ENCODE measurements at places on chromosomes 6 and 20. TPM values are rescaled to one million over a fixed set of nuclear protein-coding genes. Genes with fewer than 3 reads are reported as not detected.

DNA sequence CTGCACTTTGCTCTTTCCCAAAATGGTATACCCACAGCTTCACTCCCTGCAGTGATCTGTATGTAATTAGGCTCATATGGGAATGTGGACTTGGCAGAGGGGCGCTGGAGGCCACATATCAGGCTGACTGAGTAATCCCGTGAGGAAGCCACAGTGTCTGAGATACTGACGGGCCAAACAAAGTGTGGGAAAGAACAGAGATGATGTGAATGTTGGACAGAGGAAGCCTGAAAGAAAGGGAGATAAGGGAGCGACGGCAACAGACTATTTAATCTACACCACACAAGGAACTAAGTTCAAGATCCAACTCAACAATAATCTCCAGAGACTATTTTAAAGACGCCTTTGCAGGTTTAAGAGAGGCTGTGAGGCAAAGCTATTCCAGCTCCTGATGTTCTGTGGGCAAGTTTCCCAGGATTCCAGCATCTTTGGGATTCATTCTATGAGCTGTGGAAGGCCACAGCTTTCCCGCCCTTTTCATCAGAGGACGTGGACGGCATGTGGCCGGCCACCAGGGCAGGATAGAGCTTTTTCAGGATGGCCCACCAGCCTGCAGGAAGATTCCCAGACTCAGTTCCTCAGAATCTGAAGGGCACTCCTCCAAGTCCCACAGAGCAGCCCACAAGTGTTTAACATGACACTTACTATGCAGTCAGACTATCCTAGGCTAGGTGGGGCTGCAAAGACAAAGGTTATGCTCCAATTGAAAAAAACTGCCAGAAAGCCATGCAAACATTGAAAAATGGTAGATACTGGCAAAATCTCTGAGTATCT is 237.5 kb downstream of the ATXN1 start:
- no peaks in the 10 kb centered on the region for H3K27me3 ChIP-seq
- no peaks in the 10 kb centered on the region for H3K36me3 ChIP-seq
- peaks cover 14% of the 10 kb centered on the region for H3K4me1 ChIP-seq
- H3K27ac ChIP-seq = no peak overlapping the region

DNA sequence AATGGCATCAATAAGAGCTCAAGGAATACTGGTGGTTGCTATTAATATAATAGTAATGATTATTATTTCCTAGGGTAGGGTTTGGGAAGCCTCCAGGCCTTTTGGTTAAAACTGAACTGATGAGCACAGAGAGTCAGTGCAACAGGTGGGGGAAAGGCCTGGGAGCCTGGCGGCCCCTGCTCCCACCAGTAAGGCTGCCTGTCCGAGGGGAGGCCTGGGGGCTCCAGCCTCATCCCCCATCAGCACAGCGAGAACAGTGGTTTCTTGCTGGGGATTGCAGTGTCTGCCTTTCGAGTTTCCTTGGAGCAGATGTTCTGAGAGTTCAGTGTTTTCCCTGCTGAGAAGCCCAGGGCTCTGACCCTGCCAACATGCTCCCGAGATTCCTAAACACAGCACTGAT is 340.4 kb downstream of the CDH26 start:
- no peak overlapping the region for H3K27ac ChIP-seq
- no peaks in the 10 kb centered on the region for H3K36me3 ChIP-seq
- H3K4me3 ChIP-seq = no peak overlapping the region
- no peak for DNase-seq
- no peaks in the 10 kb centered on the region for H3K27me3 ChIP-seq

DNA sequence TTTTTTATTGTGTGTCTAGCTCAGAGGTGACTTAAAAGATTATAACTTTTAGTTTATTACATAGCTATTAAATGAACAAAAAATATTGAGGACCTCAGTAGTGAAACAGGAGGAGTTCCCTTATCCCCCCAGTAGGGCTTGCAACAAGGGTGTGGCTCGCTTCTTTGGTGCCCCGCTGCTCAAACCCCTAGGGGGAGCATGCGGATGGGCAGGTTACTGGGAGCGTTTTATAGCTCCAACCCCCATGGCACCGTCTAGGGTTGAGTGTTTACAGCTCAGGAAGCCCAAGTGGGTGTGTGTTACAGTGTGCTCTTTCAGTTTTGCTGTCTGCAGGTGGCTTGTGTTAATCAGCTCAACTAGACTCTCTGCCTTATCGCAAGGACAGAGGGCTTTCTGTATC is 1513.7 kb downstream of the GRIK2 start:
- no peaks in the 10 kb centered on the region for H3K4me1 ChIP-seq
- H3K36me3 ChIP-seq = no peaks in the 10 kb centered on the region
- H3K4me3 ChIP-seq = no peak overlapping the region
- H3K27ac ChIP-seq = no peak overlapping the region
- no peak for DNase-seq
- H3K27me3 ChIP-seq = no peaks in the 10 kb centered on the region

- no peak for DNase-seq
- H3K36me3 ChIP-seq = peaks cover 6% of the 10 kb centered on the region
- H3K27ac ChIP-seq = no peak overlapping the region
- no peaks in the 10 kb centered on the region for H3K27me3 ChIP-seq
Measured at GRCh38 chr6:5681480-5681879, 325.2 kb downstream of the NRN1 start.

- H3K4me1 ChIP-seq = no peaks in the 10 kb centered on the region
- no peak overlapping the region for H3K4me3 ChIP-seq
- no peak overlapping the region for H3K27ac ChIP-seq
- no peaks in the 10 kb centered on the region for H3K36me3 ChIP-seq
- DNase-seq = no peak
Measured at GRCh38 chr6:38976801-38977500, 71.6 kb upstream of the GLP1R start.

DNA sequence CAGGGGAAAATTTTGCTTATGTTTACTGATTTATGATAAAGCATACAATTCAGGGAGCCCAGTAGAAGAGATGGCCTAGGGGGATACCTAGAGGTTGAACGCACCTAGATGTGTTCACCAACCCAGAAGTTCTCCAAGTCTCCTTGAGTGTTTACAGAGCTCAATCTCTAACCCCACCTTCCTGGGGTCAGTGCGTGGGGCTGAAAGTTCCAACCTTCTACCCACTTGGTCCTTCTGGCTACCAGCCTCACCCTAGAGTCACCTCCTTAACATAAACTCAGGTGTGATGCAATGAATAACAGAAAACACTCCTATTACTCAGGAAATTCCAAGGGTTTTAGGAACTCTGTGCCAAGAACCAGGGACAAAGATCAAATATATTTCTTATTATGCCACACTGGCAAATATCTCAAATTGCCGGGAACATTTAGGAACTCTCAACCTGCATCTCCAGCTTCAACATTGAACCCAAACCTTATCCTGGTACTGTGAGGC is 26.4 kb downstream of the AFG1L start:
- no peaks in the 10 kb centered on the region for H3K36me3 ChIP-seq
- H3K27me3 ChIP-seq = no peaks in the 10 kb centered on the region
- H3K27ac ChIP-seq = no peak overlapping the region
- no peak for DNase-seq

GRCh38 chr20:54218470-54218869 is 10.6 kb downstream of the PFDN4 start:
- no peak overlapping the region for H3K27ac ChIP-seq
- H3K36me3 ChIP-seq = peaks cover 11% of the 10 kb centered on the region
- no peak overlapping the region for H3K4me3 ChIP-seq
- H3K27me3 ChIP-seq = no peaks in the 10 kb centered on the region
- DNase-seq = no peak

DNA sequence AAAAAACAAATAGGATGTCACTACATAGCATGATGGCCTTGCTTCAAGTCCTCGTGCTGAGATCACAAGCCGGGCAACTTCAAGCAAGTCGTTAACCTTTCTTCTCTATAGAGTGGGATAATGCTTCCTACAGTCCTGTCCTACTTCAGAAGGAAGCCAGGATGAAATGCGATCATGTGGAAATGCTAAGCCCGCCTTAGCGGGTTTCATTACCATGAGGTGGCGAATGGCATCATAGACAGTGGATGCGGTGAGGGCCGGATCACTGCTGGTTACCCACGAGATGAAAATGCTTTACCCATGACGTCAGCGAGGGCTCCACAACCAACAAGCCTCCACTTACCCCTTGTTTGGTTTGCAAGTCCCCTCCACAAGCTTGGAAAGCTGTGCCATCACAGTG is 206.4 kb downstream of the TBXT start:
- no peak overlapping the region for H3K27ac ChIP-seq
- H3K4me3 ChIP-seq = no peak overlapping the region
- peaks cover 4% of the 10 kb centered on the region for H3K4me1 ChIP-seq
- no peak for DNase-seq
- no peaks in the 10 kb centered on the region for H3K27me3 ChIP-seq

- H3K4me1 ChIP-seq = peaks cover 56% of the 10 kb centered on the region
- no peak for DNase-seq
- H3K36me3 ChIP-seq = peaks cover 9% of the 10 kb centered on the region
- H3K4me3 ChIP-seq = no peak overlapping the region
- no peaks in the 10 kb centered on the region for H3K27me3 ChIP-seq
Measured at GRCh38 chr6:157831018-157831369, 7.9 kb downstream of the SNX9 start.

- peaks cover 3% of the 10 kb centered on the region for H3K27me3 ChIP-seq
- H3K27ac ChIP-seq = no peak overlapping the region
- no peak overlapping the region for H3K4me3 ChIP-seq
- peaks cover 14% of the 10 kb centered on the region for H3K4me1 ChIP-seq
- DNase-seq = no peak
Measured at GRCh38 chr20:23084845-23085365, 1.2 kb downstream of the CD93 start.

FAM83C gene
- not detected for total RNA-seq

CST5 gene
- not detected for total RNA-seq

FOXF2 gene
- total RNA-seq = not detected

SLC24A3 gene
- total RNA-seq = 0.51 TPM

PRR18 gene
- 0.16 TPM for total RNA-seq

Data from neural crest cell (in vitro differentiated cells).